ENCODE measurements at places on chromosomes 3 and 15.

- no peak for DNase-seq
These were observed 16.1 kb upstream of the CACNA1D start for GRCh38 chr3:53478166-53478830.

DNA sequence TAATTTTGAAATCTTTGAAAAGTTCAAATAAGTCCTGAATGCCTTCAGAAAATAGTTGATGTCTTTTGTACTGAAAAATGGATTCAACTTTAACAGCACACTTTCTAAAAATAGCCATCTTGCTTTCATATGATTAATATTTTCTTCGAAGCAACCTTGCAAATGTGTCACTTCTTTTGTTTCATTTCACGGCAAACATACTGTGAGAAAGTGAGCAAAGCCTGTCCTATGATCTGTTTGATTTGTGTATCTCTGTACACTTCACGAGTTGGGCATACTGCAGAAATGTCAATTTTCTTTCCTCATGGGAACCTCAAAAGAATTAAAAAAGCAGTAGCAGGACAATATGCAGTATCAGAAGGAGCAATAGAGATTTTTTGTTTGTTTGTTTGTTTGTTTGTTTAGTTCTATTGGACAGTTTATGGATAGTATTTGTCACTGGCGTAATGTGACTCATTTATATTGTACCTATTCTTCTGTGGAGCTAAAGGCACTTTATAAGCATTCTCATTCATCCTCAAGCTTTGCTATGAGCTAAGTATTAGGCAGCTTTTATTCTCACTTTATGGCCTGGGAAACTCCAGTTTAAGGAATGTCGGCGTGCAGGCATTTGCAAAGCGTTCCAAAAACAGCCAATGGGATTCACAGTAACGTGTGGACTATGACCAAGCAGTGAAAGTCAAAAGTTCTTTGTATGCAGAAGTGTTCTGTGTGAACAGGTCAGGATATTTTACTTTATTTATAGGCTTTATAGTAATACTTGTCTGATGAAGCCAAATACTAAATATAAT lies 572.0 kb downstream of the NAALADL2 start:
- DNase-seq: no peak

GRCh38 chr3:99413504-99413903 lies 224.9 kb upstream of the COL8A1 start:
- DNase-seq: no peak

GRCh38 chr3:14019459-14019858 lies 105.2 kb downstream of the CHCHD4 start:
- no peak for DNase-seq

DNA sequence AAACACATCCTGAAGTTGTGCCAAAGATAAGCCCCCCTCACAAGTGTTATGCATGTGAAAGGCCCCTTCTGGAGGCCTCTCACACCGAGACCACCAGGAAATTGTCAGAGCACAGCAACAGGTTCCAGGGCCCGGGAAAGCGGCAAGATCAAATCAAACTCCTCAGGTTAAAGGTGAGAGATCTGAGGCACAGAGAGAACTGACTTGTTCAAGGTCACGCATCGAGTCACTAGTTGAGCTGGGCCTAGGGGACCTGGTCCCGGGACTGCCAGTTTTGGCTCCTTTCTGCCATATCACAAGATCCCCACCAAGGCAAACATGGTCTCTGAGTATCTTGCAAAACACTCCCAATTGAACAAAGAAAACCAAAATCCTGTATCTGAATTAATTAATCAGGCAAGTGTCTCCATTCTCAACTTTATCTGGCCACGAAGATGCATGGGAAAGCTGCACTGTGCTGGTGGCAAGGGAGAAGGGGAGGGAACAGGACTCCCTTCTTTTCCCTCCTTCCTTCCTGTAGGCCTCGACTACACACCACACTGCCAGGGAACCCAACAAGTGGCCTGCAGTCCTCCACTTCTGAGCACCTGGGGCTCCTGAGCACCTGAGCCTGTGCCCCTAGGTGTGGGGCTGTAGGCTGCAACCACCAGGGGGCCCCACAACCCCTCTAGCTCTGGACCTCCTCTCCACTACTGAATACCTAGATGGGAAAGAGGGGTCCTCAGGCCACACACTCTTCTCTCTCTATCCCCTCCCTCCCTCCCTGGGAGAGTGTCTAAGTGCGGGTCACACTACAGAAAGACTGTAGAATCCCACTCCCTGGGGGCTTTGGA lies 37.3 kb downstream of the ANP32A start:
- DNase-seq: peak; percentile 25

- DNase-seq: no peak
These were observed 79.8 kb downstream of the PLCH1 start for GRCh38 chr3:155664925-155665695.

- no peak for DNase-seq
These were observed 24.3 kb downstream of the TRPM1 start for GRCh38 chr15:31077181-31077580.

- no peak for DNase-seq
These were observed 336.8 kb upstream of the MCTP2 start for GRCh38 chr15:93894438-93895036.

GRCh38 chr15:92377083-92377789 lies 16.4 kb upstream of the ST8SIA2 start:
- DNase-seq: no peak

- no peak for DNase-seq
These were observed 34.8 kb upstream of the EOMES start for GRCh38 chr3:27756877-27757276.

DNA sequence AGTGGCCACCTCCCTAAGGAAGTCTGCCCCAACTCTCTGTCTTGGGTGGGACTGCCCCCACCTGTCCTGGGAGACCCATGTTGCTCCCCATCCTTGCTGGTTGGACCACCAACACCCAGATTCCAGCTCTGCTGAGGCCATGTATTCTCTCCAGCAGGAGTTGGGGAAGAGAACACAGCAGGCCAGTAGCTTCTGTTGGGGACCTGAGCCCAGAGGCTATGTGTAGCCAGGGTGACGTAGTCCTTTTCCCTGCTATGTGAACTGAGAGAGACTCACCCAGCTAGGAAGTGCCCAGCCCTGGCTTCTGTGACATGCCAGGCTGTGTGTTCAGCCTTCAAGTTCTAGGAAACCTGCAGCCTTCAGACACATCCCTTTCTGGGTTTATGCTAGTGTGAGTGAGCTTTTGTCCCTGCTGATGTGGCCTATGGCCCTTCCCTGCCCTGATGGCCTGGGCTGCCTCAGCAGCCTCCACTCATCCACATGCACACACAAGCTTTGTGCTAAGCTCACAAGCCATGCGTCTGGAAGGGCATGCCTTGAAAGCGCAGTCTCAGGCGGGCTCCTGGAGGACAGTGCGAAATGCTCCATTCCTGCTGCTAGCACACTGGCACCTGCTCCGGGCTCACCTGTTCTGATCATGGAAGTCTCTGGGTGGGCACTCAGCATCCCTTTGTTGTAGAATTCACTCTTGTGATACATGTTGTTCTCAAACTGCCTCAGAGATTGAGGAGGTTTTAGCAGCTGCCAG lies 42.6 kb downstream of the KY start:
- DNase-seq: no peak

DNA sequence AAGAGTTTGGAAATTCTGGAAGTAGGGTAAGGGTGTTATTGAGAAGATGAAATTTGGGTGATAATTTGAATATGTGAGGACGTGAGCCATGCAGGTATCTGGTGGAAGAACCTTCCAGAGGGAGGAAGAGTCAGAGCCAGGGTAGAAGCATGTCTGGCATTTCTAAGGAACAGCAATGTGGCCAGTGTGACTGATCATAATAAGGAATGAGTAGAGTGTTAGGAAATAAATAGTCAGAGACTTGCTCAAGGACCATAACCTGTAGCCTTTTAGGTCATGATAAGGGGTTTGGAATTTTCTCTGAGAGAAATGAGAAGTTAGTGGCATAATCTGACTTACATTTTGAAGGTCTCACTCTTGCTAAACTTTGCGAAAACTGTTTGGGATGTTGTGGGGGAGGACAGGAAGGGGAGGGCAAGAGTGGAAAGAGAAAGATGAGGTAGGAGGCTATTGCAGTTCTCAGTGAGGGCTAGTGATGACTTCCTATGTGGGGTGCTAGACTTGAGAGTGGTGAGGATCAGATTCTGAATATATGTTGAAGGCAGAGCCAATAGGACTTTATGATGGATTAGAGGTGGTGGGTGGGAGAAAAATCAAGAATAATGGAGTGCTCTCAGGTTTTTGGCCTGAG lies 568.3 kb downstream of the AGBL1 start:
- DNase-seq: no peak
